Activated CD4-positive, alpha-beta T cell treated with anti-CD3 and anti-CD28 coated beads, Interleukin-2, Interleukin-6, amounts not matched to agents 100 ng/mL and 50 ng/mL, durations not matched to agents 16 hours and 8 hours (primary cell): ENCODE measurements at places on chromosomes 7 and 10.
A peak's percentile ranks its signal among the peaks of the same experiment; 100 is the strongest.

GRCh38 chr10:68202960-68203353, 29.0 kb downstream of the ATOH7 start:
- peak; percentile 19 for DNase-seq

DNA sequence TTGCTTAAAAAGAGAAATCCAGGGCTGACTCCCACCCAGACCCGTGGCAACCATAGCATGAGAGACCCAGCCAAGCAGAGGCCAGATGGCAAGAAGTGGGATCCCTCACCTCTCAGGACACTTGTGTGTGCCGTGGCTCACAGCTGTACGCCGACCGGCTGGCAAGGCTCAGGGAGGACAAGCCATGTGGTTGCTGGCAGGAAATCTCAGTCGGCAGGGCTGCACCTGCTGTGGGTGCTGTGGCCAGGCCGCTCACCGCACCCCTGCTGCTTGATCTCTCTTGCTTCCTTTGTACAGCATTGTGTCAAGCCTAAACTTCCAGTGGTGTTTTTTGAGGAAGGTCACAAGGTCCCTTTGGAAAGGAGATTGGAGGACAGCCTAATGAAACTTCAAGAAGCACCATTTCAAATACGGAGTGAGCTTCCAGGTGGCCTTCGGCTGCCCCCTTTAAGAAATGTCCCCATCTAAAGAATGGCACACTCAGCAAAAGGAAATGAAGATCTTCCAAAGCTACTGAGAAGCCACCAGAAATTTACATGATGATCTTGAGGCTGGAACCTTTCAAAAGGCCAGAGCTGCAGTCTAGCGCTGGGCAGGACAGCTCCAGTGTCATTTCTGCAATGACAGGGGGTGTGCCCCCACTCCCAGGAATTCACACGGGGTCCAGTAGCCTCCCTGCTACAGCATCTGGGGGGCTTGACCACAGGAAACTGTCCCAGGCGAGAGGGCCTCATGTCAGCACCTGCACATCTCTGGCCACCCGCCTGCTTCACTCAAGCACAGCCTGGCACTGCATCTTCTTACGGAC, 409.0 kb upstream of the MGMT start:
- peak; percentile 56 for DNase-seq

GRCh38 chr10:58266003-58266825, 1.5 kb downstream of the IPMK start:
- DNase-seq = peak; percentile 72

DNA sequence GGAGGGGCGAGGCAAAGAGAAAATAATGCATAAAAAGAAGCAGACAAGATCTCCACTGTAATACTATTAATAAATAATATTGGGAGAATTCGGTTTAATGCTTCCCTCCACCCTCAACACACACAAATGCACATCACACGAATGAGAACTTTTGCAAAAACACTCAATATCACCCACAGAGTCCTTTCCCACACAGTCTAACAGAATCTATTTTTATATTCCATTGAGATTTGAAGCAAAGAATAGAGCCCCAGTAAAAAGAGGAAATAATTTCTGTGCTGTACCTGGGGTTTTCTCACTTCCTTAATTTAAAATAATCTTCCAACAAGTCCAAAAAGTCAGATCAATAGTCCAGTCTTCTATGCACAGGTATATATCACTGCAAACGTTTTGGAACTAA, 17.0 kb downstream of the PIK3AP1 start:
- no peak for DNase-seq

DNA sequence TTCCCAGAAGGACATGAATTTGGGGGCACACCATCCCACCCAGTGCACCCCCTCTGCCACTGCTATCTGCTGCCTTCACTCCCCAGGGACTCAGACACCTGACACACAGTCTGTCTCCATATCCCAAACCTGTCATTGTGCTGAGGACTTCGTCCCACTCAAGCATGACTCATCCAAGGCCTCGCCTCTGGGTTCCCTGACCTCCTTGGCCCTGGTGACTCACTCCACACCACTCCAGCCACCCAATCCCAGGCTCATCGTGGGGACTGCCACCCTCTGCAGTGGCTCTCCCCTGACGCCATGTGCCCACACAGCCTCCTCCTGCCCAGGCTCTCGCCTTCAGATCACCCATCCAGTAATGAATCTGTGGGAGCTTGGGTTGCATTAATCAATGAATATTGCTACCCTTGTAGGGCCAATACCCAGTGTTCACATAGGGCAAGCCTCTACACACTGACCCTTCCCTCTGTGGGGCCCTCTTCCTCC, 6.6 kb upstream of the INSIG1 start:
- DNase-seq = no peak

DNA sequence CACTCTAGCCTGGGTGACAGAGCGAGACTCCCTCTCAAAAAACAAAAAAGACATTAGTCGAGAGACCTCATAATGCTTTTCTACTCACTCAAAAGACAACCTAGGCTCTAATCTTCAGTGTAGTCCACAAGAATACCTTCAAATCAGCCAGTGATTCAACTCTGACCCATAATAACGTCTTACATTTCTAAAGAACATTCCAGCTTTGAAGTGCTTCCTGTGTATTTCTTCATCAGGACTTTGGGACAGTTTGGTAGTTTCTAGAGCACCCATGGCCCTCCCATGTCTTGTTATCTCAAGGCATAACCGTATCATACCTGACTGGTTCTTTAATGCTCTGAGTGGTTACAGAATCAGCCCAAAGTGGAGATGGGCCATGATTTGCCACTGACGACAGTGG, 221.3 kb downstream of the SKIDA1 start:
- no peak for DNase-seq

DNA sequence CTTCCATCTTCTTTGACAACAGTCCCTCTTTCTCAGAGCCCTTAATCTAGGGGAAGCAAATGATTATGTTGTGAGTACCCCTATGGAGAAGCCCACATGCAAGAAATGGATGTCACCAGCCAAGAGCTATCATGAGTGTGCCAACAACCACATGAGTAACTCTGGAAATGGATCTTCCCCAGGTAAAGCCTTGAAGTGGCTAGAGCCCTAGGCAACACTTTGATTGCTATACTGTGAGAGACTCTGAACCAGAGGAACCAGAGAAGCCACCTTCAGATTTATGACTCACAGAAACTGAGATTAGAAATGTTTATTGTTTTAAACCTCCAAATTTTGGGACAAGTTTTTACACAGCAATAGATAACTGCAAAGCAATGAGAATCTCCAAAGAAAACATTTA, 60.9 kb upstream of the COL1A2 start:
- DNase-seq = no peak

GRCh38 chr10:47025540-47026300, 114.5 kb downstream of the PTPN20 start:
- no peak for DNase-seq
